ENCODE measurements at places on chromosomes 7 and 10.

GRCh38 chr7:69683002-69683401 lies 84.7 kb downstream of the AUTS2 start:
- no peak for DNase-seq

DNA sequence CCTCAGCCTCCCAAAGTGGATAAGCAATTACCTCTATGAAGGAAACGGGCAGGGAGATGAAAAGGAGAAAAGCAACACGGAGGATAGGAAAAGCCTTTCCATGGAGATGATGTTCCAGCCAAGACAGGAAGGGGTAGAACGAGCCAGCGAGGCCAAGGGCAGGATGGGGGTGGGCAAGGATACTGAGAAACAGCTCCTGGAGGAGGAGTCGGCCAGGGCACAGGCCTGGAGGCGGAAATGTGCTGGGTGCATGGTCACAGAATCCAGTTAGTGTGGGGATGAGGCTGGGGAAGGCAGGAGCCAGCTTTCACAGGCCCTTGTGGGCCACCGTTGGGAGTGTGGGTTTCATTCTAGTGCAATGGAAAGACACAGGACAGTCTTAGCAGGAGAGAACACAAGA lies 162.6 kb downstream of the JAZF1 start:
- no peak for DNase-seq

GRCh38 chr10:131896403-131896802 lies 4.4 kb upstream of the PPP2R2D start:
- DNase-seq = no peak

GRCh38 chr7:155204744-155205367 lies 92.8 kb upstream of the INSIG1 start:
- no peak for DNase-seq

DNA sequence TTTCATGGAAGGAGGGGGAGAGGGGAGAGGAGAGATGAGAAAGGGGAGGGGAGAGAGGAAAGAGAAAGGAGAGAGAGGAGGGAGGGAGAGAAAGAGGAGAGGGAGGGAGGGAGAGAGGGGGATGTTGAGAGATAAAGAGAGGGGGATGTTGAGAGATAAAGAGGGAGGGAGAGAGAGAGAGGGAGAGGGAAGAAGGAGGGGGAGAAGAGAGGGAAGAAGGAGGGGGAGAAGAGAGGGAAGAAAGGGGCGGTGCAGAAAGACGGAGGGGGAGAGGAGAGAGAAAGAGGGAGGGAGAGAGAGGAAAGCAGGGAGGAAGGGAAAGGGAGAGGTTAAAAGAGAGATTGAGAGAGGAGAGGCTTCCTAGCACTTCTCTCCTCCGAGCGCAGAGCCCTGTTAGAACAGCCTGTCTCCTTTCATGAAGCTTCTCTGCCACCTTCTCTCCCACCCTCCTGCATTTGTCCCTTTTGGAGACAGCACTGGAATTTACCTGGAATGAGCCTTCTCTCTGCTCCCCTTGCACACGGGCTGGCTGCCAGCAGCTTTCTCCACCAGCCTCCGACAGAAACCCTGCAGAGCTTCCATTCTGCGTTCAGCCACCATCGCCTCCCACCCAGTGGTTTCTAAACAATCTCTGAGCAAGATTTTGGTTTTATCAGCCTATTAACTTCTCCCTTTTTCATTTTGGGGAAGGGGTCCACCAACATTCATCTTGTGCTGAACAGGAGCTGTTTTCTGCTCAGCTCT lies 74.0 kb upstream of the CARD11 start:
- no peak for DNase-seq

- no peak for DNase-seq
These were observed 273.6 kb downstream of the PLXDC2 start for GRCh38 chr10:20089879-20090278.

GRCh38 chr10:78025685-78026364 lies 3.5 kb downstream of the POLR3A start:
- DNase-seq = no peak

GRCh38 chr10:125707541-125708468 lies 11.7 kb upstream of the EDRF1 start:
- no peak for DNase-seq

- DNase-seq = no peak
These were observed 12.7 kb upstream of the DNAJB12 start for GRCh38 chr10:72367301-72367960.

DNA sequence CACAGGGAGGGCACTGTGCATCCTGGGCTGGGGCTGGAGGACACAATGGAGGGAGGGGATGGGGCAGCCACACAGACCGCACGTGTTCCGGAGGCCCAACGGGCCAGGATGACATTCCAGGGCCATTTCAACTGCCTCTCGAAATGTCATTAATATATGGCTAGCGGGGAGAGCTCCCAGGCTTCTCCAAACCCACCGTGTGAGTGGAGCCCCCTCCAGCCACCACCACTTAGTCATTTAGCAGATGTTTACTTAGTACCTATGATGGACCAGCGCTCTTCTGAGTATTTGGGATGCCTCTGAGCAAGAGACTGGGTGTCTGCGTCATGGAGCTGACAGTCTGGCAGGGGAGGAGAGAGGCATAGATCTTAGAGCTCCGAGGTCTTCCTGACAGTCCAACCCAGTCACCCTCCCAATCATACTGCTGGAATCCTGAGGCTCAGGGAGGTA lies 107.3 kb downstream of the ZMIZ1 start:
- no peak for DNase-seq

GRCh38 chr10:1210667-1211066 lies 154.5 kb downstream of the WDR37 start:
- DNase-seq = no peak

- no peak for DNase-seq
These were observed 68.1 kb downstream of the BMPER start for GRCh38 chr7:33973231-33974015.

GRCh38 chr7:24442170-24442777 lies 131.0 kb upstream of the PALS2 start:
- no peak for DNase-seq

DNA sequence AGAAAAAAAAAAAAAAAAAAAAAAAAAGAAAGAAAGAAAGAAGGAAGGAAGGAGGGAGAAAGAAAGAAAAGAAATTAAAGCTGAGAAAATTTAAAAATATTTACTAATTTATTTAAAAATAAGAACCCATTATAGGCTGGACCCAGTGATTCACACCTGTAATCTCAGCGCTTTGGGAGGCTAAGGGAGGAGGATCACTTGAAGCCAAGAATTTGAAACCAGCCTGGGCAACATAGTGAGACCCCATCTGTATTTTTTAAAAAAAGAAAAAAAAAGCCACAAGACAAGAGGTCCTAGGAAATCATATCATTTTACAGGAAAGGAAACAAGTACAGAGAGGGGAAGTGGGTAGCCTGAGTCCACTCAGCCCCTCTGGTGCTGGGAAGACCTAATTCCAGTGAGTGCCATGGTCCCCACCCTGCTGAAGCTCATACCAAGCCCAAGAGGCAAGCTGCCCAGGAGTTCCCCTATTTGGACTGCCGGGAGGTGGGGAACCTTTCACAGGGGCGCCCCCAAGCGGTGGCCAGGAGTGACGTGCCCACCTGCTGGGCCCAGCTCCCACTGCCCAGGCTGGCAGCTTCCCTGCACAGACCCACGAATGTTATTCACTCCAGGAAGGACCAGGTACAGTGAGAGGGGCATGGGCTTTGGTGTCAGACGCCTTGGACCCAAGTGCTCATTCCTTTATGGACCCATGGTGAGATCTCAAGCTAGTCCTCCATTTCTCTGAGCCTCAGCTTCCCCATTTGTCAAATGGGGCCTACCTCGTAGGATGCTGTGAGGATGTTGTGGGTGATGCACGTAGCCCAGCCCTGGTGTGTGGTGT lies 133.6 kb downstream of the ZMIZ1 start:
- DNase-seq = no peak

DNA sequence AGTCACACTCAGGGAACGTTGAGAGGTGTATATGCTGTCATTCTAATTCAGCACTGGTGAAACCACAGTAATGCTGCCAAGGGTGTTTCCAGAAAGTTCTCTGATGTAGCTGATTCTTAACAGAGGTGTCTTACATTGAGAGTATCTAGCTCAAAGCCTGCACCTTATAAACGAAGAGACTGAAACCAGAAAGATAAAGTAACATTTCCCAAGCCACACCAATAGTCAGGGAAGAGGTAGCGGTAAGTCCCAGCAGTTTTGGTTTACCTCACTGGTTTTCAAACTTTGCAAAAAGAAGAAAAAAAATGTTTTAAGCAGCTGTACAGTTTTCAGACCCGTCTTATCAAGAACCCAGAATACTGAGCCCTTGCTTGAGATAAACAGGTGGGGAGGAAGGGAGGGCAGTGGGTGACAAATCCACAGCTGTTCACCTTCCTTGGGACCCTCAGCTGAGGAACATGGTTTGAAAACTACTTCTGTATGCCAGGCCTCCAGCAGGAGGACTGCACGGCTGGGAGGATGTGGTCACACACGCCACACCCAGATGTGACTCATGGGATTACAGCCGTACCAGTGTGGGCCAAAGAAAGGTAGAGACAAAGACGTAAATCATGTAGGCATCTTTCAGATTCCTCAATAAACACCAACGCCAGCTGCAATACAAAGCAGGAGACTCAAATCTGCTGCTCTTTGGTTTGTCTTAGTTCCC lies 63.9 kb upstream of the GSDME start:
- no peak for DNase-seq

DNA sequence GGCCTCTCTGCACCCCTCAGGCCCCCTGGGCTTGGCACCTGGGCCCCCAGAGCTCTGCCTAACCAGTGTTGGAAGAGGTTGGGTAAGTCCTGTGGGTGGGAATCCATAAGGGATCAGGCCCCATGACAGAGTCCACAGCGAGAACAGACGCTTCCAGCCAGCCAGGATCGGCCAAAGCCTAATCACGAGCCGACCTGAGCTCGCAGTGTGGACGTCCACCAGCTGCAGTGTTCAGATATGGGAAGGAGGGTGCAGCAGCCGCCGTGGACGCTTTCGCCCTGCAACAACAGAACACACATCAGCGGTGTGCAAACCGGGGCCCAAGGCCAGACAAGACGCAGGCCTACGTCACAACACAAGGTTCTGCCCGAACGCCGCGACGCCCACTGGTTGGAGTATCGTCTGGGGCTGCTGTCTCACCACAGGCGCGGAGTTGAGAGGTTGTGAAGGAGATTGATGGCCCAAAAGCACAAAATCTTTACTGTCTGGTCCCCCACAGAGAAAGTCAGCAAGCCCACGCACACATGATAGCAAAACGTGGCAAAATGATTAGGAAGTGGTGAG lies 102.1 kb downstream of the FOXL3 start:
- no peak for DNase-seq

- DNase-seq = peak; percentile 30
These were observed 157.3 kb downstream of the CTTNBP2 start for GRCh38 chr7:117715784-117716445.

GRCh38 chr7:84237533-84238173 lies 43.1 kb upstream of the SEMA3A start:
- DNase-seq = peak; percentile 61

DNA sequence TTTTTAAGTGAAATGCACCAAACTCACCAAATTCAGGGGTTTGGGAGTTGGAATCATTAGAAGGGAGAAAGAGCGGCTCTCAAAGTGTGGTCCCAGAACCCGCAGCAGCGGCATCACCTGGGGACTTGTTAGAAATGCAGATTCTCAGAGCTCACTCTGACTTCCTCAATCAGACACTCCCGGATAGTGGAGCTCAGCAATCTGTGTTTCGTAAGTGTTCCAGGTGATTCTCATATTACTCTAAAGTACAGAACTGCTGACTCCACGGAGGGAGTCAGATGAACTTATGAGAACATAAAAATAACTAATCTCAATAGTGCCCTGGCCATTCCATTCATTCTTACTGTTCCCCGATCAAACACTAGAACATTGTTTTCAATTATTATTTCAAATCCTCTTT lies 358.7 kb upstream of the MYO3A start:
- DNase-seq = no peak

- no peak for DNase-seq
These were observed 78.7 kb downstream of the CXCL12 start for GRCh38 chr10:44306147-44306710.

DNA sequence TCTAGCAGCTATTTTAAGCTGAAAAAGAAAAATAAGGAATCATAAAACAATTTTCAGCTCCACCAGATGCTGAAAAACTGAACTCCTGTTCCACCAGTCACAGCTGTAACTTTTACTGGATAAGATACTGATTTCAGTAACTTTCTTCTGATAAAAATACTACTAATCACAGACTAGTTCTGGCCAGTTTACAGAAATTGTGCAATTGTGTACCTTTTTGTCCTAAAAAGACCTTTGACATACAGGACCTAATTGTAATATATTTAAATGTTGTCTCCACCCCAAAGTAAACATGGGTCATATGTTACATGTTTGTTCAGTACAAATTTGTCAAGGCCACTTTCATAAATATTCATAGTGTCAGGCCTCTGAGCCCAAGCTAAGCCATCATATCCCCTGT lies 27.1 kb upstream of the PIP start:
- DNase-seq = no peak

DNA sequence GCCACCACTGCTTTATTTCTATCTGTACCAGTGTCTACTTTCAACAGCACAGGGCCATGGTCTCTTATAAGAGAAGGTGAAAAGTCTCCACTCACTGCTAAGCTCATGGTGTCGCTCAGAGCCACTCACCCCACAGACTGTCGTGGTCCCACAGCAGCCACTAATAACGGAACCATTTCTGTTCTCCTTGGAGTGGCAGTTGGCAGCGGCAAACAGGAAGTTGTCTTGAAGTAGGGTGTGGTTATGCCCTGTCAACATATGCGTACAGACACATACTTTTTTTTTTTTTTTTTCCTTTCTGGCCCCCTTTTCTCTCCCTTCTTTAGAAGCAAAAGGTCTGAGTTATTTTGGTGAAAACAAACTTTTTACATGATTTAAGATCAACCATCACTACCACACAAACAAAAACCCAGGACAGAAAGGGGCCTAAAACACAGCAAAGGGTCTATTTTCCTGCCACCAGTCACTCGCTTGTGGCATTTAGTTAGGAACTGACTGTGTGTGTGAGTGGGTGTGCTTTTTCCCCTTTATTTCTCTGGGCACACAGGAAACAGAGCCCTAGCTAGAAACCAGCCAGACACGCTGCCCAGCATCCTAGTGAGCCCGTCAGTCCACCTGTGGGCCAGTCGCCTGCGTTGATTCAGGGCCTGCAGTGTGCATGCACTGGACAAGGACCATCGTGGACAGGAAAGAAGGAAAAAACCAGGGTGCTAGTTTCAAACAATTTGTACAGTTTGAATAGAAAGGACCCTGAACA lies 96.7 kb upstream of the EFCAB10 start:
- DNase-seq = no peak

DNA sequence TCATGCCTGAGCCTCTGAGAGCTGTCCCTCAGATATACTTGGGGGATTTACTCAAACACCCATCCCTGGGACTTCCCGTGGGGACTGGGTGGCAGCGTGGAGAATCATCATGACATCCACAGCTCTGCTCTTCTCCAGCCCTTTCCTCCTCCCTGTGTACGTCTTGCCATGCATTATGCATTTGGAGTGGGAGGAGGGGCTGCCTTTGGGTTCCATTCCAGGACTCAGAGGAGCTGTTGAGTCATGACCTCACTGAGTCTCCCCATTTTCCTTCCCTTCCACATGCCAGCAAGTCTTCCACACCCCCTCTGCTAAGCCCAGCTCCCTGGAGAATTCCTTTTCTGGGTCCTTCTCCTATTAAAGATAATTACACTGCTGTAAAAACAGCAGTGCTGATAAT lies 480.7 kb downstream of the SORCS3 start:
- no peak for DNase-seq

Measured in SK-N-MC (cell line).